Heart right ventricle (tissue), 16 donors: ENCODE measurements at places on chromosomes 7 and 10. TPM values are rescaled to one million over a fixed set of nuclear protein-coding genes. Genes with fewer than 3 reads are reported as not detected.

DNA sequence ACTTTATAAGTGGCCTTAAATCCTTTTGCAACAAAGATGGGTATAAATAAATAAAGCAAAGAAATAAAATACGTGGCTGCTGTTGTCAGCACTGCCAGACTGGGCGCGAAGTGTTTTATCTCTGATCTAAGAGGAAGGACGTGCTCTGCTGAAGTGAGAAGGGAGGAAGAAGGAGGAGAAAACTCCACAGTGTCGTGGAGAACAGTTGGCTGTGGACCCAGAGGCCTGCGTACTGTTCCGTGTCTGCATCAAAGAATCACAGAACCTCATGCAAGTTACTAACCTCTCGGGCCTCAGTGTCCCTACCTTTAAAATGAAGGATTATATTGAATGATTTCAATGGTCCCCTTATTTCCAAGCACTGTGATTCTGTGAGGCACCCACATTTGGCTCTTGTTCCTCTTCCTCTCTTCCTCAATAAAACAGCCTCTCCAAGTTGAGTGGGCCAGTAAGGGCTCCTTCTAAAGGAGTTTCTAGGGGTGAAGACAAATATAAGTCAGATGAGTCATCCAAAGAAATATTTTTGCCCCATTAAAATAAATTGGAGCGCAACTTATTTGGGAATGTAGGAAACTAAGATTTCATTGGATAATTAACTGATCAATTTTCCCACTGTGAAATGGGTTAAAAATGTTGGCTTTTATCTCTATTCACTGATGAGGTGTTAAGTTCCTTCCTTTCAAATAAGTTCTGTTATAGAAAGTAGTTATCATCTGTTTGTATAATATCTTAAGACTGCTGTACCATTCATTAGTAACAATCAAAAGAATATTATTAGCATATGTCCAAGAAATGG lies 126.9 kb upstream of the EFCAB10 start:
- H3K4me1 ChIP-seq: no peaks in the 10 kb centered on the region
- no peak overlapping the region for H3K27ac ChIP-seq
- no peaks in the 10 kb centered on the region for H3K27me3 ChIP-seq

DNA sequence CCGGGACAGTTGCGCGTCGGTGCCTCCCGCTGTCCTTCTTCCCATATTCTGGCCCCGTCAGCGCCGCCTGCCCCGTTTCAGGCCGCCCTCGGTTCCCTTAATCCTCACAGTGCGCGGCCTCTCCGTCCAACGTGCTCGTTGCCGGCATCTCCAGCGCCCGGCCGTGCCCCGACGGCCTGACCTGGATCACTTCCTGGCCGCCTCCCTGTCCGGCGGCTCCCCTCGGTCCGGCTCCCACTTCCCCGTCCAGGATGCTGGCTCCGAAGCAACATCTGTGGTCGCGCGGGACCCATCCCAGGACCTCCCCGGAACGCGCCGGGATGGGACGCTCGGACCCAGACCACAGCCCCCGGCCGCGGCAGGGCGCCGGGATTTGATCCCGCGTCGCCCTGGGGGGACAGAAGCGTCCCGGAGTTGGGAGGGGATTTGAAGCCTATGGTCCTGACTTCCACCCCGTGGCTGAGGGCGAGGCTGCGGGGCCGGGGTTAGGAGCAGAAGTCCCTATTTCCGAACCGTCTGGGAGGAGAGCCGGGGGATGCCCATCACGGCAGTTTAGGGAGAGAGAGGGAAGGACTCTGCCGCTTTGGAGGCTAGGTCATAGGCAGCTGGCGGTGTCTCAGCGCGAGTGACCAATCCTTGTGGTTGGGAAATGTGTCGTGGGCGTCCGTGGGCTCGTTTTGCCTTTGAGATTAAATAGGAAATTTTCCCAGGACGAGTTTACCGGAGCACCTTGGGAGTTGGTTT lies 53.8 kb downstream of the KCTD7 start:
- DNase-seq: no peak
- peak overlapping the region; percentile 90 for H3K27ac ChIP-seq
- peaks cover 15% of the 10 kb centered on the region for H3K4me1 ChIP-seq
- H3K36me3 ChIP-seq: no peaks in the 10 kb centered on the region

DNA sequence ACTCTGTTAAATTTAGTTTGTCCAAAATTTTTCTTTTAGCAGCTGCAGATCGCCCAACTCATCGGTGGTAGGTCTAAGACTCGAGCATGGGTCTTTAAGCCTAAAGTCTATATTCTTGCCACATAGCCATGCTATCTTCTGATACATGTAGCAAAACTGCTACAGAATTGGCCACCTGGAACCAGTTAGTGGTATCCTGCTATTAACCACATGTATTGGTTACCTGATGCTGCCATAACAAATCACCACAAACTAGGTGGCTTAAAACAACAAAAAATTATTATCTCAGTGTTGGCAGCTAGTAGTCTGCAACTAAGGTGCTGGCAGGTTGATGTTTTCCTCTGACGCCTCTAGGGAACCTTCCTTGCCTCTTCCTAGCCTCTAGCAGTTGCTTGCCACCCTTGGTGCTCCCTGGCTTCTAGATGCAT lies 96.7 kb upstream of the PIK3CG start:
- no peaks in the 10 kb centered on the region for H3K36me3 ChIP-seq
- no peak for DNase-seq
- no peaks in the 10 kb centered on the region for H3K27me3 ChIP-seq
- no peak overlapping the region for H3K4me3 ChIP-seq

DNA sequence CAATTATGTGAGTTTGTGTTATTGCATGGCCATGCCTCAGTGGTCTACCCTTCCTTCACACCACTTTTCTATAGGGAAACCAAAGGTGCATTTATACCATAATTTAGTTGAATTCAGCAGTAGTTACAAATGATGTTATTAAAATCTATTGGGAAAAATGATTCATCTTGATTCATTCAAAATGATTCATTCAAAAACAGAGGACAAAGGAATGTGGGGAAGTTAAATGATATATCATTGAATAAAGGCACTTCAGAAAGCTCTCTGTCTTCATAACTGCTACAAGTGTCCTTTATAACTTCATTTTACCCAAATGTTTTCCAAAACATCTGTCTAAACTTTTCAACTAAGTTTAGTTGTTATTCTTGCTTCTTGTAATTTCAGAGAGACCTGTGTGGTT lies 722.9 kb downstream of the GRM8 start:
- DNase-seq: no peak
- H3K4me1 ChIP-seq: no peaks in the 10 kb centered on the region
- no peaks in the 10 kb centered on the region for H3K36me3 ChIP-seq
- no peaks in the 10 kb centered on the region for H3K27me3 ChIP-seq

- H3K27ac ChIP-seq: no peak overlapping the region
- no peaks in the 10 kb centered on the region for H3K27me3 ChIP-seq
- peaks cover 16% of the 10 kb centered on the region for H3K4me1 ChIP-seq
- no peaks in the 10 kb centered on the region for H3K36me3 ChIP-seq
- no peak for DNase-seq
- no peak overlapping the region for H3K4me3 ChIP-seq
Observed at GRCh38 chr10:96606216-96606615, 19.4 kb upstream of the TM9SF3 start.

GRCh38 chr10:114870486-114870885 lies 48.9 kb downstream of the FHIP2A start:
- H3K27me3 ChIP-seq: no peaks in the 10 kb centered on the region
- H3K4me1 ChIP-seq: no peaks in the 10 kb centered on the region
- DNase-seq: no peak
- no peaks in the 10 kb centered on the region for H3K36me3 ChIP-seq

- no peak for DNase-seq
- no peak overlapping the region for H3K4me3 ChIP-seq
- no peaks in the 10 kb centered on the region for H3K36me3 ChIP-seq
- H3K27me3 ChIP-seq: peaks cover 2% of the 10 kb centered on the region
- H3K27ac ChIP-seq: no peak overlapping the region
Observed at GRCh38 chr7:34320412-34320811, 337.6 kb upstream of the NPSR1 start.

GRCh38 chr7:55770778-55771177 lies 91.8 kb downstream of the SEPTIN14 start:
- no peaks in the 10 kb centered on the region for H3K4me1 ChIP-seq
- H3K36me3 ChIP-seq: no peaks in the 10 kb centered on the region
- no peak overlapping the region for H3K4me3 ChIP-seq
- H3K27ac ChIP-seq: no peak overlapping the region
- no peaks in the 10 kb centered on the region for H3K27me3 ChIP-seq
- DNase-seq: no peak

GRCh38 chr10:97894092-97894491 lies 44.4 kb downstream of the GOLGA7B start:
- H3K4me1 ChIP-seq: no peaks in the 10 kb centered on the region
- H3K27me3 ChIP-seq: peaks cover 4% of the 10 kb centered on the region
- H3K27ac ChIP-seq: no peak overlapping the region
- H3K4me3 ChIP-seq: no peak overlapping the region

- no peak overlapping the region for H3K27ac ChIP-seq
- H3K4me1 ChIP-seq: peaks cover 4% of the 10 kb centered on the region
- H3K36me3 ChIP-seq: no peaks in the 10 kb centered on the region
- DNase-seq: no peak
Observed at GRCh38 chr7:106597014-106597413, 63.9 kb downstream of the CCDC71L start.

- peak; percentile 40 for DNase-seq
- no peak overlapping the region for H3K27ac ChIP-seq
- peak overlapping the region; percentile 67 for H3K4me3 ChIP-seq
- peaks cover 50% of the 10 kb centered on the region for H3K27me3 ChIP-seq
Observed at GRCh38 chr7:141071260-141071854, 2.5 kb upstream of the TMEM178B start.

DNA sequence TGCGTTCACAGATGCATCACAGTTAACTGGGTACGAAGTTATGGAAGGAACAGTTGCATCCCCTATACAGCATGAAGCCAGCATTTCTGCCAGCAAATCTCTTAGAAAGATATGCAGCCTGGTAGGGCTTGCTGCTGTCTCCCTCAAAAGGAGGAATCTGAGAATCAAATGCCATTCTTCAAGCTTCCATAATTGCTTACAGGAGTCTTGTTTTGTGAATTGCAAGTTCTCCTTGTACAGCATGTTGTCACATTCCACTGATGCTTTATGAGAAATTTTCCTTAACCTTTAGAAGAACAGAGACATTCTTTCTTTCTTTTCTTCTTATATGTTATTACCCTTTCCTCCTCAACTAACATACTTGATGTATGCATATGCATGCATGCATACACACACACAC lies 134.6 kb downstream of the CHRM2 start:
- peaks cover 24% of the 10 kb centered on the region for H3K4me1 ChIP-seq
- DNase-seq: no peak
- no peaks in the 10 kb centered on the region for H3K36me3 ChIP-seq
- H3K4me3 ChIP-seq: no peak overlapping the region

GRCh38 chr10:5014936-5015335 lies 11.3 kb upstream of the AKR1C2 start:
- no peaks in the 10 kb centered on the region for H3K27me3 ChIP-seq
- DNase-seq: no peak
- no peak overlapping the region for H3K27ac ChIP-seq
- H3K4me3 ChIP-seq: no peak overlapping the region

DNA sequence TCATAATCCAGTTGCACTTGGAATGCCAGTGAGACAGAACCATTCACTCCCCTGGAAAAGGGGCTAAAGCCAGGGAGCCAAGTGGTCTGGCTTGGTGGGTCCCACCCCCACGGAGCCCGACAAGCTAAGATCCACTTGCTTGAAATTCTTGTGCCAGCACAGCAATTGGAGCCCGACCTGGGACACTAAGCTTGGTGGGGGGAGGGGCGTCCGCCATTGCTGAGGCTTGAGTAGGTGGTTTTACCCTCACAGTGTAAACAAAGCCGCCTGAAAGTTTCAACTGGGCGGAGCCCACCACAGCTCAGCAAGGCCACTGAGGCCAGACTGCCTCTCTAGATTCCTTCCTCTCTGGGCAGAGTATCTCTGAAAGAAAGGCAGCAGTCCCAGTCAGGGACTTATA lies 200.7 kb upstream of the NPSR1 start:
- H3K4me1 ChIP-seq: no peaks in the 10 kb centered on the region
- no peak for DNase-seq
- no peaks in the 10 kb centered on the region for H3K27me3 ChIP-seq
- H3K36me3 ChIP-seq: no peaks in the 10 kb centered on the region
- H3K4me3 ChIP-seq: no peak overlapping the region
- H3K27ac ChIP-seq: no peak overlapping the region

DNA sequence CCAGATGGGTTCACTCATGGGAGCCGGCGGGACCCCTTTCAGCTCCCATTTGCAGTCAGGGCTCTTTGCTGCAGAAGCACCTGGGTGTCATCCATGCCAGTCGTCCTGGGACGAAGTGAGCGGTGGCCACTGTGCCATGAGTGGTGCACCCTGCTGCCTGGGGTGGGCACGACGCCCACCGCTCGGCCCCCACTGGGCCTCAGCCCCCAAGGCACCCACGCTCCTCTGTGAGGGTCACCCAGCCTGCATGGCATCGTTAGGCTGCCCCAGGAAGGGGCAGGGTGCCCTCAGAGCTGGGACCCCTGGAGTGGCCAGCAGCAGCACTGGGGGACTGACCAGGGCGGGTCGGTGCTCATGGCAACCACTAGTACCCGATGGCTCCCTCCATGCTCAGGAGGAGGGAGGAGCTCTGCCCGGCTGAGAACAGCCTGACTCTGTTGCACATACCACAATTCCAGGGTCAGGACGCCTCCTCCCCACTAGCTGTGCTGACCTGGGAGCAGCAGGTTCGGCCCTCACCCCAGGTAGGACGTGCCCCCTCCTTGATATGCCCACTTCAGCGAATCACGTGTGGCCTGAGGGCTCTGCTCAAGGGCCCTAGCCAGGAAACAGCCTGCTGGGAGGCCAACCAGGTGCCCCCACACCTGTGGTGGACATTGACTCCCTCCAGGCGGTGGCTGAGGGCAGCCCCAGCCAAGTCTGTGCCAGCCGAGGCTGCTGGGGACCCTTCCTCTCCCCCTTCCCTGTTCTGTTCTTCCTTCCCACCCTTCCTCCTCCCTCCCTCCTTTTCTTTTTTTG lies 28.5 kb upstream of the CFAP46 start:
- H3K4me3 ChIP-seq: no peak overlapping the region
- no peaks in the 10 kb centered on the region for H3K36me3 ChIP-seq
- no peak for DNase-seq

DNA sequence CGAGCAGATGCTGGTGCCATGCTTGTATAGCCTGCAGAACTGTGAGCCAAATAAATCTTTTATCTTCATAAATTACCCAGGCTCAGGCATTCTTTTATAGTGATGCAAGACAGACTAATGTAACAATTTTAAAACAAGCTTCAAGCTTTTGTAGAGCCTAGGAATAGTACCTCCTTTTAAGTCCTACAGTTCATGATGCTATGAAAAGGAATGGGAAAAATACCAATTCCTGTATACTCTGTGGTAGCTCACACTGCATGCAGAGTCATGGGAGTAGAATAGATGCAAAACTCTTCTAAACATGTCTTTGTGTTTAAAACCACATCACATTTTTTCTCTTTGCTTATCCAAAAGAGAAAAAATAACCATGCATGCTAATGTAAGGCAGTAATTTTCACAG lies 66.6 kb upstream of the WNT16 start:
- H3K27ac ChIP-seq: no peak overlapping the region
- peaks cover 40% of the 10 kb centered on the region for H3K36me3 ChIP-seq
- no peaks in the 10 kb centered on the region for H3K4me1 ChIP-seq
- no peak for DNase-seq

GRCh38 chr7:129989466-129989865 lies 36.7 kb upstream of the UBE2H start:
- no peak overlapping the region for H3K4me3 ChIP-seq
- H3K4me1 ChIP-seq: peaks cover 4% of the 10 kb centered on the region
- no peak for DNase-seq
- no peak overlapping the region for H3K27ac ChIP-seq
- no peaks in the 10 kb centered on the region for H3K27me3 ChIP-seq

Gene TLX1
- not detected for polyA plus RNA-seq

Gene GBX1
- polyA plus RNA-seq: 1.0 TPM

Gene SCART1
- polyA plus RNA-seq: 0.17 TPM

Gene OPALIN
- not detected for polyA plus RNA-seq

Gene ADAM12
- polyA plus RNA-seq: 0.07 TPM

Gene ACTL6B
- polyA plus RNA-seq: not detected

Gene CALY
- polyA plus RNA-seq: 0.09 TPM

Gene FAM25A
- not detected for polyA plus RNA-seq
